ENCODE measurements at places on chromosomes 2 and 18.

DNA sequence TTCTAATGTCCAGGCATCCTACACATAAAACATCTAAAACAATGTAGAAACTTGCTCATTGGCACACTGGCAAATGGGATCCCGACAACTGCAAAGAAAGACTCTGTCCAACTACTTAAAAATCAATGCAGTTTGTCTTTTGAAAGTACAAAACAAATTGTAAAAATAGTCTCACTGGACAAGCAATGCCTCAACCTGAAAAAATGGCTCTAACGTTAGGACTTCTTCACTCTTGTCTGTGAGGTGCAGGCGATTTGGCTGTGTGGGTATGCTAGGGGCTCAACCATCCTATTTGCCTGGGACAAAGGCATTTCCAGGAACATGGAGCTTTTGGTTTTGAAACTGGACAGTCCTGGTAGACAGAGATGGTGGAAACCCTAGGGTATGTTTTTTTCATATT lies 10.7 kb downstream of the EFEMP1 start:
- no peak for DNase-seq

GRCh38 chr2:188570370-188570769 lies 278.7 kb downstream of the GULP1 start:
- DNase-seq, result no peak

- no peak for DNase-seq
Measured at GRCh38 chr2:64944484-64944883, 44.7 kb upstream of the SLC1A4 start.

DNA sequence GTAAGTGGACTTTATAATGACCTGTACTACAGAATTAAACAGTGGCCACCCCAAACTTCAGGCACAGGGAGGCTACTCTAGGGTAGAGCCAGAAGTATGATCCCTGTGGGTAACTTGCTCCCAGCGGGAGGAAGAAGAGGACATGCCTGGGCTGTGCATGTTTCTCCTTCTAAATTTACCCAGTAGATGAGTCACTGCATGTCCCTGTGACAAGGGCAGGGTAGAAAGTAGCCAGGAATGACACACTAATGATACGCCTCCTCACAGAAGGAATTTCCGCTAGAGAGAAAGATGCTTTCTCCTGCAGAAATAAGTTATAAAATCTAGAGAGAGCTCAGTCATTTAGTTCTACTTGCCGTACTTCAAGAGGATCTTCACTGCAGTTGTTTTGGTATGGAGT lies 7.5 kb downstream of the ACYP2 start:
- no peak for DNase-seq

DNA sequence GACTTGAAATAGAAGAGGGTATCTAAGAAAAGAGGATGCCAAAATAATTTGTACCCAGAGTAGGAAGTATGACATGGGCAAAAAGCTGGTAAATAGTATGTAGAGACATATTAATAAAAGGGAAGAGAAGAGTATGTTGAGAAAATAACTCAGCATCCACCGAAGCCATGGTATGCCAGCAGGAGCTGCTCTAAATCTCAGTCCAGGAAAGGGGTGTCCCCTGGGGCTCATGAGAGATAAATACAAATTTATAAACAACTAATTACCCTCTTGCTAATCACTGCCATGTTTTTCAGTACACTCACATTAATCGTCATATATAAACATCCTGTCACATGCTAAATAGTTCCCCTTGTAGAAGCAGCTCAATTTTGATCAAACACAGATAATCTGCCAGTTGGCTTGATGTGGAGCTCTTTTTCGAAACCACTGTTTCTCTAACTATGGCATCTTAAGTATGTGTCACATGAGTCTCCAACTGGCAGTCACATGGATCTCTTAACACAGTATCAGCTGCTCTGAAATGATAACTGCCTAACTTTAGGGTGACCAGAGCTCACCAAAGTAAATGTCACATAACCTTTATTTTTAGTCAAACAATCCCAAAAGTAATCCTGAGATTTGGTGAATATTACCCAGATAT lies 31.9 kb downstream of the EXOC6B start:
- DNase-seq, result no peak

GRCh38 chr18:36181898-36182506 lies 5.3 kb upstream of the MOCOS start:
- no peak for DNase-seq

- no peak for DNase-seq
Measured at GRCh38 chr2:119480718-119481142, 43.6 kb downstream of the SCTR start.

DNA sequence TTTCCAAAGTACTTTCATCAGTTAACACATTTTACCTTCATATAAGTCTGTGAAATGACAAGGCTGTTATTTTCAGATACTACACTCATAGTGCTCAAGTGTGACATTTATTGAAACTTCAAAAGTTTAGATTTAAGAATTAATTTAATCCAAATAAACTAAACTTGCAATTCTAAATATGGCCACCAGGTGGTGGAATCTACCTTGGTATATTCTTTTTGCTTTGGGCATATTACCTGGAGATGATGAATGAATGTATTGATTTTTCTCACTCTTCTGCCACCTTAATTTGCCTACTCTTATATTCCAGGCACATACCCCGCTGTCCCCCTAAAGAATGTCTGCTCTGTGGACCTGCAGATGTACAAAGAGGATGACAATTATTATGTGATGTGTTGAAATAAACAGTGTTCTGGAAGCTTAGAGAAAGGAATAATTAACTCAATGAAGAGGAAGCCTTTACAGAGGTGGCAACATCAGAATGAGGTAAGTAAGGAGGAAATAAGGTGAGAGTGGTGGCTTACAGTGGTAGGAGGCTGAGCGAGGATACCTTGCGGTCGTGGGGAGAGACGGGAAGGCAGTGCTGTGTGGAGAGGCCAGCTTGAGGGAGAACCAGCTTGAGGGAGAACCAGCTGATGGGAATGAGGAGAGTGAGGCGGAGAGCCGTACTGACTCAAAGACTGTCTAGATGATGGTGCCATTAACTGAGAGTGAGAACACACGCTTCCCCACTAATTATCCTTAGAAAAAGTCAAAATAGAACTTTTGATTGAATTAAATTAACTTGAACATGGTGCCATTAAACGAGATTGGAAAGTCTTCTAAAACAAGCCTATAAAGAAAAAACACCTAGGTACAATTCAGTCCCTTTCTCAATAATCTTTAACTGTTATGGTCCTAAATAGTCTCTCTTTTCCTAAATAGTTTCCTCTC lies 179.5 kb downstream of the CELF4 start:
- no peak for DNase-seq

DNA sequence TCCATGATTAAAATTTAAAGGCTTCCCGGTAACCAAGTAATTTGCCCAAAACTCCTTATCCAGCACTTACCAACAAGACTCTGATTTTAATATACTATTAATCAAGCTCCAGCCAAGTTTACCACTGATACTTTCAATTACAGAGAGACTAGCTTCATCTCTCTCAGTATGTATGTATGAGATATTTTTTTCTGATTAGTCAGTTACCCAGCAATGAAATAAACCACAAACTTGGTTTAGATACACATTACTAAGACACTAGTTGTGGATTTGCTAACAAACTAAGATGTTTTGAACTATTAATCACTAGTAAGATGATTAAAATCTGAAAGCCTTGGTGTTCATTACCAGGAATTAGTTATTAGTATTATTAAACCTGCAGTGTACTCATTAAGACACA lies 1272.2 kb upstream of the ACVR2A start:
- no peak for DNase-seq

DNA sequence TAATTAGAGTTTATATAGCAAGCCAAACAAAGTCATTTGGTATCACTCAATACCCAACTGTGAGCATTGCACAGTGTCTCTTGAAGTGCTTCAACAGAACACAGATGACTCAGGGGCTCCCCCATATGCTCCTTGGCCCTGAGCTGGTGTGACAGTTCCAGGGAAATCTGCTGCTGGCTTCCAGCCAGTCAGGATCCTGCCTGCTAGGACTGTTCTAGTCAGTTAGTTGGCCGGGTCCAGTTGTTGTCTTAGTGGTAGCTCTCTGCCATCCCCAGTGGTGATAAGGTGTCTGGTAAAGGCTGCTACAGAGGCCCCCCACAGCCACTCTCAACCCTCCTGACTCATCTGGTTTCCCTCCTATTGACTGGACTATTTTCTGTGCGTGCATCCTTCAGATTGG lies 100.3 kb downstream of the IRS1 start:
- DNase-seq, result no peak

GRCh38 chr2:177550264-177551200 lies 158.0 kb downstream of the AGPS start:
- DNase-seq, result no peak

GRCh38 chr2:157367704-157368103 lies 42.1 kb upstream of the ERMN start:
- DNase-seq, result no peak

DNA sequence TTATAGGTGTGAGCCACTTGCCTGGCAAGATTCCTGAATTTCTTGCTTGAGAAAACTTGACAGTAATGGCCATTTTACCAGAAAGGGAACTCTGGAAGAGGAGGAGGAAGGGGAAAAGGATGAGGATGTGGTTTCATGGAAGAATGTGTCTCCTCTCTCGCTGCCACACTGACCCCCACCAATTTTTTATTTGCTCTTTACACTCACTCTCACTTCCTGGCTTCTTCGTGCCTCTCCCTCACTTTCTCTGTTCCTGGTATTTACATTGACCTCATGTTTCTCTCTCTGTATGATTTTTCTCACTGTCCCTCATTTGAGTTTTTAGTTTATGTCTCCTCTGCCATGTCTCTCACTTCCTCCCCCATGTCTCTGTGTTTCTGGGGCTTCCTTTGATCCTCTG lies 134.5 kb upstream of the CAB39 start:
- no peak for DNase-seq

- DNase-seq, result no peak
Measured at GRCh38 chr2:222499226-222499625, 74.9 kb downstream of the SGPP2 start.

- no peak for DNase-seq
Measured at GRCh38 chr2:224646242-224646846, 61.2 kb upstream of the CUL3 start.

GRCh38 chr2:105857076-105857740 lies 112.5 kb downstream of the NCK2 start:
- no peak for DNase-seq

GRCh38 chr2:75852639-75853038 lies 141.9 kb upstream of the GCFC2 start:
- no peak for DNase-seq

- DNase-seq, result no peak
Measured at GRCh38 chr2:46871976-46872381, 43.6 kb downstream of the MCFD2 start.

DNA sequence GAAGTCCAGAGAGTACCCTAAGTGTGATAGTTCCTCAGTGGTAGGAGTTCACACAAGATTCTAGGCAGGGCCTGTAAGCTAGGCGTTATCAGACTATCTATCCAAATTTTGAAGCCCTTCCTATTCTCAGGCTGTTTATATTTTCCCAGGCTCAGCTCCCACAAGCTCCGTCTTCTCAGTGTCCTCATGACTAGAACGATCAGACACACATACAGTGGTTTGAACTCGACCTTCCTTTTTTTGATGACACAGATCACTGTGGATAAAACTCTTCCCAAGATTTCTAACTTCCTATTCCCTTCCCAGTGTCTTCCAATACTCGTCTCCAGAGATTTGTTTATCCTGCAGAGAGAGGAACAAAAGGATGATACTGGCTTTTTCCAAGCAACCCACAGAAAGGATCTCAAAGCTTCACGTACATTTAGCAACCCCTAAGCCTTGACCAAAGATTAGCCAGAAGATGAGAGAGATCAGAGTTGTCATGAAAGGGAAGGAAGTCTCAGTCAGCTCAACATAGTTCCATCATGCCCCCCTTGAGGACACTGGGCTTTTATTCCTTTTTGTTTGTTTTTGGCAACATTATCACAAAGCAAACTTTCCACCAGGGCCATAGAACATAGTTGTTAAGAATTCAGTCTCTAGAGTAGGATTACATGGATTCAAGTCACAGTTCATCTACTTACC lies 42.3 kb upstream of the DOK6 start:
- DNase-seq, result no peak

DNA sequence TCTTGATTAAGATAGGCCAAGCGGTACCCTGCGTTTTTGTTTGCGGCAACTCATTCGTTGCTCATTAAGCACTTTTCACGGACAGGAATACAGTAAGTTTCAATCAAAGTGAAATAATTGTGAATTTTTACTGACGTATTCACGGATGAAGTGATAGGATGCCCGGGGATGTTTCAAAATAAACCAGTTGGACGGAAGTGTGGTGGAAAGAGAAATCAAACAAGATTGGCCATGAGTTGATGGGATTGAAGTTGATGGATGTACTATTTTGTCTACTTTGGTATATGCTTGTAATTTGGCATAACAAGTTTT lies 481 bp downstream of the TMEM177 start:
- DNase-seq, result no peak

DNA sequence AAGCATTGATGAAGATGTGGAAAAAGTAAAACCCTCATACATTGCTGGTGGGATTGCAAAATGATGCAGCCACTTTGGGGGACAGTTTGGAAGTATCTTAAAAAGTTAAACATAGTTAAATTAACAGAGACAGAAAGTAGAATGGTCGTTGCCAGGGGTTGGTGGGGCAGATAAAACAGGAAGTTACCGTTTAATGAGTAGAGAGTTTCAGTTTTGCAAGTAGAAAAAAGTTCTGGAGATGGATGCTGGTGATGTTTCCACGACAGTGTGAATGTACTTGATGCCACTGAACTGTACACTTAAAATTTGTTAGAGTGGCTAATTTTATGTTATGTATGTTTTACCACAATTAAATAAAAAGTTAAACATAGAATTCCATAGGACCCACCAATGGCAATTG lies 44.5 kb upstream of the EGR4 start:
- no peak for DNase-seq

- DNase-seq, result no peak
Measured at GRCh38 chr2:64818664-64819060, 164.9 kb upstream of the SERTAD2 start.

DNA sequence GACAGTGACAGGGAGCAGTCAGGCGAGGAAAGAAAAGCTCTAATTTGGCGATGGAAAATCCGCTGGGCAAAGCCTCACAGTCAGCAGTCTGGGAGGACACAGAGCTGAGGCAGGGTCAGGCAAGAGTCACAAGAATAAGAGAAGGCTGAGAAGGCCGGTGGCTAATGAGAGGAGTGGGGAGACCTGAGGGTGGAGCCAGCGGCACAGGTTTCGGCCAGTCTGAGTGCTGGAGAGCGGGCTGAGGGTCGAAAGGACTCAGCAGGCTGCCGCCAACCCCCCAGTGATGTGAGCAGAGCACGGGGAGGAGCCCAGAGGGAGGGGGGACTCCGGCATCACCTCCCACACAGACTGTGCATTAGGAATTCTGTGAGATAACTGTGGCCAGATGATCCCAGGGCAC lies 500.6 kb upstream of the MYT1L start:
- no peak for DNase-seq

- no peak for DNase-seq
Measured at GRCh38 chr2:226357816-226358215, 441.8 kb downstream of the IRS1 start.

DNA sequence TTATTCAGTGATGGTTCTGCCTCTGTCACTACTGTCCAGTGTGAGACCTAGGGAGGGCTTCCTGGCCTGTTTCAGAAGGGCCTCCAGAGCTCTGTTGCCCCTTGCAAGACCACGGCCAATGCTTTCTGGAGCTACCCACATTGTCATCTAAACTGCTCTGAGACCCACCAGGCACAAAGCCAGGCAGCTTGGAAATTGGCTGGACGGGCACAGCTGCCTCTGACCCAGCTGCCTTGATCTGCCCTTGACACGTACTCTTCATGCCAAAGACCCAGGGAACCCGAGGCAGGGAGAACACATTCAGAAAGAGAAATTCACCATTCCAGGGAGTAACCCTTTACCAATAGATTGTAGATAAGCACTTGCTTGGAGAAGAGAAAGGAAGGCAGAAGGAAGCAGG lies 183.7 kb upstream of the SIX2 start:
- no peak for DNase-seq

GRCh38 chr2:1115843-1116539 lies 165.3 kb downstream of the SNTG2 start:
- DNase-seq, result no peak

Data from omental fat pad (tissue), 4 donors.